ENCODE measurements at places on chromosomes 7 and 10. TPM values are rescaled to one million over a fixed set of nuclear protein-coding genes. Genes with fewer than 3 reads are reported as not detected.

GRCh38 chr7:98295467-98296192 is 14.1 kb downstream of the BRI3 start:
- DNase-seq: no peak

DNA sequence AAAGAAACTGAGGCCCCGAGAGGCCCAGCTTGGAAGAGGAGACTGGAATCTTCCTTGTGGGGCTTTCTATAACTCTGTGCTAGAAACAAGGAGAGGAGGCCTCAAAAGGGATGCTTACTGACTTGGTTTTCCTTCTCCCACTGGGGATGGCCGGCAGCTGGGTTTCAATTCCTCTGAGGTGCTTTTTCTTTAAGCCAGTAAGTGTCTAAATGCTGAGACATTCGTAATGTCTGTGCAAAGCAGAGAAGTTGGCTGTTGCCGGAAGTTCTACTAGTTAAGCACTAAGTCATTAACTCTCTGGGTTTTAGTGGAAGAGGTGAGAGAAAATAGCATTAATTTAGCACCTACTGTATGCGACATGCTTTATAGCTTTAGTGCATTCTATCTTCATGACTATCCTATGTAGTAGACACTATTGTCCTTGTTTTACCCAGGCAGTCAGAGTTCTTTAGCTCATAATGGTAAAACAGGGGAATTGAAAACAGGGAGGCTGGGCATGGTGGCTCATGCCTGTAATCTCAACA is 135.2 kb downstream of the RGS10 start:
- no peak for DNase-seq

- DNase-seq: no peak
These were observed 230.2 kb upstream of the HPS1 start for GRCh38 chr10:98676895-98677294.

DNA sequence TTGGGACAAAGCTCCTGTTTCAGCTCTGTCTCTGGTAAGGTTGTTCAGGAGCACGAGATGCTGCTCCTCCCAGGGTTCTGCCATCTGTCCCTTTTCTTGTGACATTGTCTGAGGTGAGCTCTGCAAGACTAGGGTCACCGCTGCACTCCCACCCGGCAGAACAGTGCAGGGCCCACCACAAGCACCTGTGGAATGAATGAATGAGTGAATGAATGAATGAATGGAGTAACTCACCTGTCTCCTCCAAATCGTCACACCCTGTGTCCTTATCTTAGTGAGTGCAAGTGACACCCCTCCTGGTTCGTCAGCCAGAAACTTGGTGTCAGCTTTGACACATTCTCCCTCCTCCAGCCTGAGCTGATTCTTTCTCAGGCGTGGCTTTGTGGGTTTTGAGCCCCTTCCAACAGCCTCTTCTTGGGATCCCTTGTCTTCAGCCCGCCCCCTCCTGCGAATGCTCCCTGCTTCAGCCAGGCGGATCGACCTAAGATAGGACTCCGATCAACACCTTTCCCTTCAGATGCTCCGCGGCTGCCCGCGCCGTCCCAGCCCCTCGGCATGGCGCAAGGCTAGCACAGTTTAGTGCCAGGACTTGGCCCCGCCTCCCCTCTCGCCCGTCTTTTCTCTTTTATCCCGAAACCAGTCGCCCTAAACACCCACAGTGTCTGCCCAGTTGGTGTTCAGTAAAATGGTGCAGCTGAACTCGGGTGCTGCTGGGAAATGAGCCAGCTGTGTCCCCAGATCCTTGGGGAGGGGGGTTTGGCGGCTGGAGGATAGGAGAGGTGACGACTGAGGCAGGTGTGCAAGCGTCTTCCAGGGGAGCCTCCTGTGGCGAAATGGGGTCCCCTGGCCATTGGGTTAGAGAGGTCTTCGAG is 89.3 kb downstream of the BEND7 start:
- peak; percentile 19 for DNase-seq

DNA sequence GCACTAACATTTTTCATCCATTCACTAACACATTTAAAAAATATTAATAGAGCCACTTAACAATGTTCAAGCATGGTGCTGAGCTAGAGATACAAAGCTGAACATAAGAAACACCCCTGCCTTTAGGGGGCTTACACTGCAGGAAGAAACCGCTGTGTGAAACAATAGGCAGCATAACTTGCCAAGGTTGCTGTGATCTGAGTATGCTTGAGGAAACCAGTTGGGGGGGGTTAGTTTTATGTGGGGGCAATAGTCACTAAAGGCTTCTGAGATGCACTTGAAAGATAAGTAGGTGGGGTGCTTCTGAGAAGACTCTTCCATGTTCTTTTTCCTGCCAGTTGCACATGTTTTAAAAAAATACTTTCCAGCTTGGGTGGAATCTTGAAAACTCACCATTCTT is 2.8 kb downstream of the RBM17 start:
- no peak for DNase-seq

DNA sequence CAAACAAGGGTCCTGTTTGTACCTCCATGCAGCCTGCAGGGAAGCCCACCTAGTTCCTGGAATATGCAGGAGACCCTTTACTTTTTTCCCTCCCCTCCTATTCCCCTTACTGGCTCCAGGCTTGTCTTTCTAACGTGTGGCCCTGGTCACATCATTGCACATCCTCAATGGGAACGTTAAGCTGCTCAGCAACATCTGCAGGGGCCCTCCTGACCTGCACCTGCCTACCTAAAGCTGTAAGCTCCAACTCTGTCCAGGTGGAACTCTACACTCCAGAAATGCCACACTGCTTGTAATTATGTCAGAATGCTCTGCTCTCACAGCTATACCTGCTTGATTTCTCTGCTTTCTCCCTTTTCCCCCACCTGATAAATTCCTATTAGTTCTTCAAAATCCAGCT is 72.1 kb downstream of the ARMC3 start:
- DNase-seq: no peak

DNA sequence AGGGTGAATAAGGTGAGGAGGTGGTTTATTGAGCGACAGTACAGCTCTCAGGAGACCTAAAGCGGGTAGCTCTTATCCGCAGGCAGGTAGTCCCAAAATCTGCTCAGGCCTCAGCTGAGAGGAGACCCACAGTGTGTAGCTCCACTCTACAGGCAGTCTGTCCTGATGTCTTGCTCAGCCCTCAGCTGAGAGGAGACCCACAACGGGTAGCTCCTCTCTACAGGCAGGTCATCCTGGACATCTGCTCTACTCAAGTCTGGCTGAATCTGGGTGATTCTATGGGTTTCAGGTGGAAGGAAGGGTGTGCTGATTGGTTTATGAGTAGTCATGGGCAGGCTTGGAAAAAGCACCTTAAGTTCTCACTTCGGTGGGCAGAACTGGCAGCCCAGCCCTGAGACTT is 55.6 kb upstream of the ABCB5 start:
- DNase-seq: no peak

- no peak for DNase-seq
These were observed 12.6 kb downstream of the TMEM176B start for GRCh38 chr7:150787321-150788281.

DNA sequence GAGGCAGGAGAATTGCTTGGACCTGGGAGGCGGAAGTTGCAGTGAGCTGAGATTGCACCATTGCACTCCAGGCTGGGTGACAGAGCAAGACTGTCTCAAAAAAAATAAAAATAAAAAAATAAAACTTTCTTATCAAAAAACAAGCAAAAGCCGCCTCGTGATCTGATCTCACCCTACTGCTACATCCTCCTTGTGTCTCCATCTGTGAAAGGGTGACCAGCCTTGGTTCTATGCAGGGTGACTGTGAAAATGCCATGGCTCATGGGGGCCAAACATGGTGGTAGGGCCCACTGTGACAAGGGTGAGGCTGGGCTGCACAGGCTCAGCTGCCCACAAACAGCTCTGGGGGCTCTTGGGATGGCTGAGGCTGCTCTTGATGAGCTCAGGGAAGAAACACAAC is 968 bp upstream of the OPN4 start:
- no peak for DNase-seq

GRCh38 chr7:39365751-39366295 is 200.4 kb upstream of the YAE1 start:
- no peak for DNase-seq

- DNase-seq: no peak
These were observed 952 bp downstream of the SRRM3 start for GRCh38 chr7:76202666-76203030.

DNA sequence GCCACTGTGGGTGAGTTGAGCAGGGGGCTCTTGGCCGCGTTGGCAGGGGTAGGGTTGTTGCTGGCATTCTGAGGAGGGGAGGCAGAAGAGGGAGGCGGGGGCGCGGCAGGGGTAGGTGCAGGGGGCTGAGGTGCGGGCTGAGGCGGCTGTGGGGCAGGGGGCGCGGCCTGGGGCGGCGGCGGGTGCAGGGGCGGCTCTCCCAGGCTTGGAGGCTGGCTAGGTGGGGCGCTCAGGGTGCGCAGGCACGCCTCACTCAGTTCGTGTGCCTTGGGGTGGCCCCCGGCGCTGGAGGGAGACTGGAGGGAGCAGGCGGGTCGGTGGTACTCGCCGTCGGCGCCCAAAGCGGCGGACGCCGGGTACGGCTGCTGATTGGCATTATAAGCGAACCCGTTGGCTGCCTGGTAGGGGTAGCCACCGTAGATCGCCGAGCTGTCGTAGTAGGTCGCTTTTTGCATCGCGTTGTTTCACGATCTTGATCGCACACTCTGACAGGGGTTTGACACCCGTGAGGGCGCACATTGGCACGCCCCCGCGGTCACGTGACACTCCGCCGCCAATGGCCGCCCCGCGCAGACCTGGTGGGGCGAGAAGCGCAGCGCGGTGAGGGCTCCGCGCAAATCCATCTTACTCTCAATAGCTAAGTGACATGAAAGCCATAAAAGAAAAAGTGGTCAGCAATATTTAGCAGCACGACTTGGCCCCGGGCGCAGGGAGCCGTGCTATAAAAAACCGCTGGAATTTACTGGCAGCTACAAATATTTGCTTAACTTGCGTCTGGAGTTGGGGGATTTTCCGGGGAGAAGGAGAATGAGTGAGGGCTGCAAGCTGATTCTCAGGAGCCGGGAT is 7.9 kb upstream of the HOXA2 start:
- DNase-seq: no peak

GRCh38 chr10:86795353-86795752 is 38.9 kb downstream of the BMPR1A start:
- DNase-seq: no peak

GRCh38 chr10:36148207-36148606 is 506.1 kb upstream of the FZD8 start:
- no peak for DNase-seq

GRCh38 chr10:52855546-52856325 is 83.2 kb upstream of the MBL2 start:
- DNase-seq: no peak

The CAV1 gene
- total RNA-seq: 2.7 TPM

The PLEKHS1 gene
- not detected for total RNA-seq

- DNase-seq: no peak
These were observed 10.9 kb upstream of the CDK1 start for GRCh38 chr10:60767424-60767823.

The ZNF467 gene
- 0.37 TPM for total RNA-seq

GRCh38 chr7:147022056-147022455 is 905.5 kb downstream of the CNTNAP2 start:
- DNase-seq: no peak

DNA sequence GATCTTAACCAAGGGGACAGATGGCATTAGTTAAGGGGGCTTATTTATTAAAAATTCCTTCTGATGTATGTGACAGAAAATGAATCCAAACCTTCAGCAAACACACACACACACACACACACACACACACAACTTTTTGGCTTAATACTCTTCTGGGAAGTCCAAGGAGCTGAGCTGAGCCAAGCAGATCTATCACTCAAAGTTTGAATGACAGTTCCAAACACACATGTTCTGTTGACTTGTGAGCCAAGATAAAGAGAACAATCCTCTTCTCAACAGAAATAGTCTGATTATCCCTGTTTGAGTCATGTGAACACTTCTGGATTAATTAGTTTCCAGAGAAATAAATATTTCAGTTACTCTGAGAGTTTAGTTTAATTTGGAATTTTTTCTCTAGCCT is 31.5 kb downstream of the KBTBD2 start:
- DNase-seq: no peak

GRCh38 chr10:6178581-6178980 is 24.2 kb upstream of the PFKFB3 start:
- DNase-seq: no peak

GRCh38 chr7:70410134-70410750 is 721.7 kb upstream of the GALNT17 start:
- no peak for DNase-seq

The SAP25 gene
- total RNA-seq: 23.4 TPM

- DNase-seq: no peak
These were observed 3.2 kb upstream of the ADGRA1 start for GRCh38 chr10:133084491-133084890.

DNA sequence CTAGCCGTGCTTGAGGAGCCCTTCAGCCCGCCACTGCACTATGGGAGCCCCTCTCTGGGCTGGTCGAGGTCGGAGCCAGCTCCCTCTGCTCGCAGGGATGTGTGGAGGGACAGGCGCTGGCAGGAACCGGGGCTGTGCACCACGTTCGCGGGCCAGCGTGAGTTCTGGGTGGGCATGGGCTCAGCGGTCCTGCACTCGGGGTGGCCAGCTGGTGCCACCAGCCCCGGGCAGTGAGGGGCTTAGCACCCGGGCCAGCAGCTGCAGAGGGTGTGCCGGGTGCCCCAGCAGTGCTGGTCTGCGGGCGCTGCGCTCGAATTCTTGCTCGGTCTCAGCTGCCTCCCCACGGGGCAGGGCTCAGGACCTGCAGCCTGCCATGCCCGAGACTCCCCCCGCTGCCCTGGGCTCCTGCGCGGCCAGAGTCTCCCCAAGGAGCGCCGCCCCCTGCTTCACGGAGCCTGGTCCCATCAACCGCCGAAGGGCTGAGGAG is 90.8 kb upstream of the NRG3 start:
- DNase-seq: peak; percentile 0

GRCh38 chr7:23938937-23939552 is 229.0 kb downstream of the STK31 start:
- no peak for DNase-seq

GRCh38 chr7:155170331-155170730 is 100.2 kb downstream of the HTR5A start:
- no peak for DNase-seq

DNA sequence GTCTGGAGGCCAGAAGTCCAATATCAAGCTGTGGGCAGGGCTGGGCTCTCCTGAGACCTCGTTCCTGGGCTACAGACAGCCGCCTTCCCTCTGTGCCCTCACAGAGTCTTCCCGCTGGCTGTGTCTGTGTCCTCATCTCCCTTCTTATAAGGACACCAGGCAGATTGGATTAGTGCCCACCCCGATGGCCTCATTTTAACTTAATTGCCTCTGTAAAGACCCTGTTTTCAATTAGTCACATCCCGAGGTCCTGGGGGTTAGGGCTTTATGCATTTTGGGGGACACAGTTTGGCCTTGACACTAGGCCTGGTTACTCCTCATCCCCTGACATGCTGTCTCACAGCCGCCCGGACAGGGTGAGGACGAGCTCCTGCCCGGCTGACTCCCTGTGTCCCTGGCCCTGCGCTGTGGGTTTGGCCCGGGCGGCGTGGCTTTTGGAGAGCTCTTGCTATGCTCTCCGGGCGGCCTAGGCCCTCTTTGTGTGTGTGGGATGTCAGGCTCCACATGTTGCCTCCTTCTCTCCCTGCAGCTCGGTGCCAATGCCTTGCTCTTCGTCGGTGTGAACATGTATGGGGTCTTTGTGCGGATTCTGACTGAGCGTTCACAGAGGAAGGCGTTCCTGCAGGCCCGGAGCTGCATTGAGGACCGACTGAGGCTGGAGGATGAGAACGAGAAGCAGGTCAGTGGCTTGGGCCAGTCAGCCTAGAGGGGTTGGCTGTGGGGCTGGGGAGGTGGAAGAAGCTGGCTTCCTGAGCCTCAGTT is 18.2 kb downstream of the ADCY1 start:
- DNase-seq: no peak

Data from activated T-cell treated with anti-CD3 and anti-CD28 coated beads, Interleukin-2, amount 50 U/mL, for 72 hours (primary cell).